ENCODE measurements at places on chromosomes 3 and 15.

DNA sequence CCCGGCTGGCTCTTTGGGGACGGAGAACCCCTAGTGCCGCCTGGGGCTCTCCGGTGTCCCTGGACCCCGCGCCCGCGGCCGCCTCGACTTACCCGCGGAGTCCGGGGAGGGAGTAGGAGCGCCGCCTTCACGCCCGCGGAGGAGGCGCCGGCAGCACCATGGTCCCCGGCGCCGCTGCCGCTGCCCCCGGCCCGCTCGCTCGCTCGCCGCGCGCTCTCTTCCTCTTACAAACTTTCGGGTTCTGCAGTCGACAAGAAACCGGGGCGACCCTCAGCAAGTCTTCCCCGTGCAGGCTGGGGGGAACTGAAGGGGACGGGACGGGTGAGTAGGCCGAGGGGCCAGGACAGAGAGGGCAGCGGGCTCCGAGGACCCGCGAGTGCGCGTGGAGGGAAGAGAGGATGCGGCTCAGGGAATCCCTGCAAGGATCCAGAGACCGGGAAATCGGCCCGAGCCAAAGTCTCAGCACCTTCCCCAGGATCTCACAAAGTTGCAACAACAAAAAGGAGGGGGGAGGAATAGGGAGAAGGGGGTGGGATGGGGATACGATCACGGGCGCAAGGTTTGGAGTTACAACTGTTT is 2.0 kb downstream of the FOXP1 start:
- DNase-seq: peak; percentile 52

- DNase-seq: no peak
Measured at GRCh38 chr3:170806676-170807075, 63.3 kb downstream of the RPL22L1 start.

GRCh38 chr3:134609821-134610431 is 40.9 kb downstream of the KY start:
- peak; percentile 7 for DNase-seq

DNA sequence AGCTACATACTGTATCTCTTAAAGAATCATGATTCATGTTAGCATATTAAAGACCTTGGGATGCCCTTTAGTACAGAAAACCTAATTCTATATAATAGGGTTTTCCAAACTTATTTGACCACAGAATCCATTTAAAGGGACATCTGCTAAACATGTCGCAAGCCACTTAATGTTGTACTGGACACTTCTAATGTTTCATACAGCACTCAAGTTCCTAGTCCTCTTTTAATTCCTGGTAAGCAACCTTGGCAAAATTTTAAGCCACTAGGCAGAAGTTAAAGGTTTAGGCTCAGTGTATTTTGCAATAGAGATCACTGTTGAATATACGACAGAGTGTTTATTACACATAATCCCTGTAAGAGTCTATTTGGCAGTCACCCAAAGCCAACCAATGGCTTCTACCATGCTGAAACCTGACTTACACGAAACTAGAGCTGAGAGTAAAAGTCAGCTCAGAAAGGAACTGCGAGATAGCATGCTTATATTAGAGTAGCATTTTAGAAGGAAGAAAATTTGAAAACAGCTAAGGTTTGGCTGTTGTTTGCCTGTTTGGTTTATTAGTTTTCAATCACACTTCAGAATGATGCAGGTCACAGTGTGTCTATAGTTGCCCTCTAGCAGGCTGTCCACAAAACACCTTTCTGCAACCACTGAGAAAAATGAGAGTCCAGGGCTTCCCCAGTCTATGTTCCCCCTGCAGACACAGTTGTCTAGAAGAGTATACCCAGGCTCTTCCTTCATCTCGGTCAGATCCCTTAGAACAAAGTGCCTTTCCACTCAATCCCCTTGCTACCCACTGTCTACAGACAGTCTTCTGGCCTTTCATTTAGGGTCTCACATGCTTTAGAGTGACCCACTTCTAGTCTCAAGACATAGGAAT is 104.4 kb downstream of the FMN1 start:
- DNase-seq: no peak

DNA sequence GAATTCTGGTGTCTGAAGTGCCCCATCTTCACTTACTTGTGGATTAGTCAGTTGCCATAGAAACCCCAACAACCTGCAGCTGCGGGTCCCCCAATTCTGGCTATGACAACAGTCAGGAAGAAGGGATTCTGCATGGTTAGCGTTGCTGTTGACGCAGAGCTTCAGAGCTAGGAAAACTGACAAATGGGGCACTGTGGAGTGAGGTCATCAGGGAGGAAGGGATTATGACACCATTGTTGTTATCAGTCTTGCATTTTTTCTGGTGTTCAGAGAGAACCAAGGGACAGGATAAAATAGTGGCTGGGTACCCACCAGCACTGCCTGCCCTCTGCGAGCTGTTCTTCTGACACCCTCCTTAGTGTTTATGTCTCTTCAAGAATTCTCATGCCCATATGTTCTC is 367.7 kb upstream of the ARRDC4 start:
- no peak for DNase-seq

DNA sequence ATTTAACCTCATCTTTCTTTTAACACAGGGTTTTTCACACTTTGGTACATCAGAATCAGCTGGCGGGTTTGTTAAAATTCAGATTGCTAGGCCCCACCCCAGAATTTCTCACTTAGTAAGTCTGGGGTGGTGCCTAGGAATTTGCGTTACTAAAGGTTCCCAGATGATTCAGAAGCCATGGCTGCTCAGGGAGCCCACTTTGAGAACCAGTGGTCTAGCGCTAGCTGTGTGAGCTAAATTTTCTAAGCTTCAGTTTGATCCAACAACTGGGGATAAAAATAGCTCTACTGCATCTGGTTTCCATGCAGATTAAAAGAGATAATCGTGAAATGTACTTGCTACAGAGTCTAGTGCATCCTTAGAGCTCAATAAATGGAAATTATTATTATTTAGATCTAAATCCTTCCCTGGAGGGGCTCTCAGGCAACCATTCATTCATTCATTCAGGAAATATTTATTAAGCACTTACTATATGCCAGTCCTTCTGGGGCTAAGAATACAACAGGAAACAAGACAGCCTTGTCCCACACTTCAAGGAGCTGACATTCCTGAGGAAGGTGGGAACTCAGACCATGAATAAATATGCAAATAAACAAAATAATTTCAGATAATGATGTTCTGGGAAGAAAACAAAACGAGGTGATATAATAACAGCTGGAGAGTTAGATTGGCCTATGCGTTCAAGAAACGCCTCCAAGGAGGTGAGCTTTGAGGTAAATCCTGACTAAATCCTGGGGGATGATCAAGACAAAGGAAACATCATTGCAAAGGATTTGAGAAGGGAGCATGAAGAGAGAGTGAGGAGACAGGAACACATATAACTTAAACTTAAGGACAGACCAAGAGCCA is 3.9 kb upstream of the CIDEC start:
- no peak for DNase-seq

All from D341Med (cell line).